ENCODE measurements at places on chromosomes 1 and 21.

DNA sequence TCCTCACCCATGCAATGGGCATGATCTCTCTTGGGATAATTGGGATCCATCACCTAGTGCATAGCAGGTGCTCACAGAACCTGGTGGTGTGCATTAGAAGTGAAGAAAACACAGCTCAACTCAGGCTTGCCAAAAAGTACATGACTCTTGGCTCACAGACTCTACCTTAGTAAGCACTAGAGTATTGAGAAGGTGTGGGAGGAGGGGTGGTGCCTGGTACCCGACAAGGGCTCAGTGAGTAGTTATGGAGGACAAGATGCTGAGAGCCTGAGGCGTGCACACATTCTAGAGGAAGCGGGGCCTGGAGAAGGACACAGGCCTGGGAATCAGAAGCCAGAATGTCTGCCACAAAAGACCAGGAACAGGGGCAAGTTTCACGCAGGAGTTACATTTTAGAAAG lies 100.3 kb upstream of the GRIK3 start:
- DNase-seq: no peak

DNA sequence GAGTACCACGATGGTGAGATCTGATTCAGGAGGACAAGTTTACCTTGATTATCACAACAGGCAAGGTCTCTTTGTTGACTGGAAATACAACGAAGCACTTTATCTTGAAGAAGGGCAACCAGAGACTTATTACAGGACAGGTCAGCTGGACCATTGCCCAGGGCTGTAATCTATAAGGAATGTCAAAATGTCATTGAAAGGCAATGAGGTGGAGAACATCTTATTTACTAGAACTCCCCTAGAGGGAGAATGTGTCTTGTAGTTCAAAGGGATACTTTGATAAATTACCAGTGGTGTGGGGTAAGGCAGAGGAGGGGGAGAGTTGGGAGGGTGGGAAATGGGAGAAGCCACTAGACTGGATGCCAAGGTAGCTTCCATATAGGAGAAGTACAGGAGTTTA lies 212.3 kb downstream of the NCAM2 start:
- DNase-seq: no peak

- no peak for DNase-seq
Measured at GRCh38 chr1:173406783-173407230, 70.3 kb upstream of the PRDX6 start.

GRCh38 chr21:31282095-31282709 lies 61.9 kb downstream of the TIAM1 start:
- no peak for DNase-seq

GRCh38 chr1:232590744-232591082 lies 39.2 kb downstream of the SIPA1L2 start:
- DNase-seq: no peak
